ENCODE measurements at places on chromosomes 3 and 15. TPM values are rescaled to one million over a fixed set of nuclear protein-coding genes. Genes with fewer than 3 reads are reported as not detected.

OIP5 gene
- 12.2 TPM for total RNA-seq

ARNT2 gene
- 89.6 TPM for total RNA-seq

EPHB1 gene
- total RNA-seq = 18.5 TPM

FBLN2 gene
- total RNA-seq = 263 TPM

C3orf80 gene
- 0.75 TPM for total RNA-seq

NR2E3 gene
- total RNA-seq = 0.71 TPM

SRGAP3 gene
- total RNA-seq = 47.6 TPM

HHATL gene
- total RNA-seq = 0.94 TPM

ZNF662 gene
- 0.35 TPM for total RNA-seq

BTLA gene
- total RNA-seq = 0.16 TPM

MYH15 gene
- 2.6 TPM for total RNA-seq

SCAPER gene
- 17.5 TPM for total RNA-seq

ROPN1 gene
- 0.97 TPM for total RNA-seq

GLDN gene
- 10.9 TPM for total RNA-seq

CCRL2 gene
- total RNA-seq = 0.38 TPM

GPR15 gene
- total RNA-seq = 0.35 TPM

OR5K2 gene
- not detected for total RNA-seq

FGF12 gene
- total RNA-seq = 124 TPM

PYGO1 gene
- total RNA-seq = 29.4 TPM

CLK3 gene
- 96.5 TPM for total RNA-seq

WDR93 gene
- total RNA-seq = 0.16 TPM

MUC20 gene
- 2.3 TPM for total RNA-seq

CDHR4 gene
- not detected for total RNA-seq

IL17RE gene
- 1.5 TPM for total RNA-seq

SCAMP5 gene
- 49.8 TPM for total RNA-seq

THAP10 gene
- total RNA-seq = 4.5 TPM

CLDN18 gene
- 0.71 TPM for total RNA-seq

OCA2 gene
- 1.9 TPM for total RNA-seq

DOCK3 gene
- total RNA-seq = 11.5 TPM

NMNAT3 gene
- total RNA-seq = 0.66 TPM

ALDH1A3 gene
- 0.13 TPM for total RNA-seq

GCSAM gene
- total RNA-seq = 0.82 TPM

ZNF770 gene
- 68.5 TPM for total RNA-seq

SOX14 gene
- total RNA-seq = 5.4 TPM

GOLGA8M gene
- not detected for total RNA-seq

DAZL gene
- total RNA-seq = 1.6 TPM

ACKR4 gene
- 1.9 TPM for total RNA-seq

AGTR1 gene
- total RNA-seq = 0.80 TPM

SLC12A8 gene
- total RNA-seq = 4.2 TPM

CACNA2D3 gene
- 10.4 TPM for total RNA-seq

RASGRP1 gene
- total RNA-seq = 11.3 TPM
